Hematopoietic multipotent progenitor cell treated with erythropoietin and hydrocortisone succinate and interleukin-3 and kit ligand, for 17 days (in vitro differentiated cells): ENCODE measurements at places on chromosomes 16 and 17.
A peak's percentile ranks its signal among the peaks of the same experiment; 100 is the strongest.

GRCh38 chr17:35586569-35587073 is 501 bp upstream of the AP2B1 start:
- DNase-seq = no peak

GRCh38 chr16:72785886-72786285 is 262.0 kb downstream of the ZFHX3 start:
- DNase-seq = no peak

DNA sequence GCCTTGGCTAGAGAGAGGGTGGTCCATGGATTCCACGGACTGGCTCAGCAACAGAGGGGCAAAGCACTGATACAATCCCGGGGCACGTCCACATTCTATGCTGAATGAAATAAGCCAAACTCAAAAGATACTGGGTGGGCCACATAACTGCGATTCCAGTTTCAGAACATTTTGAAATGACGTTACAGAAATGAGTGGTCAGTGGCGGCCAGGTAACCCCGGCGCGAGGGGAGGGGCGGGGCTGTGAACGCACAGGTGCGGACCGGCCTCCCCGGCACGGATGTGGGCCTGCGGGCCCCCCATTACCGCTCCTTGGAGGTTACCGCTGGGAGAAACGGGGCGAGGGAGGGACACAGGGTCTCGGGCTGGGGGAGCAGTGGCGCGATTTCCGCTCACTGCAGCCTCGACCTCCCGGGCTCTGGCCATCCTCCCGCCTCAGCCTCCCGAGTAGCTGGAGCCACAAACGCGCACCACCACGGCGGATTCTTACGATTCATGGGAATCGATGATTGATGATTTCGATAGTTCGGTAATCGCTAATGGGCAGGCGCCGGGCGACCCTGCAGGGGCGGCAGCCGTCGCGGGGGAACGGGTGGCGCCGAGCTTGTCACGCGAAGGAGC is 559 bp downstream of the MVD start:
- DNase-seq = peak; percentile 10

- DNase-seq = no peak
These were observed 4.9 kb downstream of the INO80E start for GRCh38 chr16:30000735-30001631.

DNA sequence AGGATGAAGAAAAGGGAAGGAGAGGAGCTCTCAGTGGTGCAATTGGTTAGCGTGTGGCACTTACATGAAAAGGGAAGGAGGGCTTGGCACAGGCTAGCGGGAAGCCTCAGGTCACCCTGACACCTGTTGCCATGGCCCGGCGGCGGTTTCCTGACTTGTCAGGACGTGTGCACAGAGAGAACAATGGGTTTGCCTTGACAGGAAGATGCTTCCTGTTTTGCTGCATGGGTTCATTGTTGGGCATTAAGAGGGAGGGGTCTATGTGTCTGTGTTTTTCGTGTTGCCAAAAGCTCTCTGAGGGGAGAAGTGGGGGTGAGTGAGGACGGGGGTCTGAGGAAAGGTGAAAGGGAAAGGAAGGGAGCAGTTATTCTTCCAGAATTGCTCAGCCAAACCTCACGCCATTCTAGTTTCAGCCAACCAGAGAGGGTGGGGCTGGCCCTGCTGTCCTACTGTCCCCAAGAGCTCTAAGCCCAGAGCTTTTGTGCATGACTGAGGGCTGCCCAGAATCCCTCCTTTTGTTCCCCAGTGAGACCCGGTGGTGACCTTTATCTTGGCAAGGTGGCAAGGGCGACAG is 17.1 kb upstream of the CCR7 start:
- no peak for DNase-seq

DNA sequence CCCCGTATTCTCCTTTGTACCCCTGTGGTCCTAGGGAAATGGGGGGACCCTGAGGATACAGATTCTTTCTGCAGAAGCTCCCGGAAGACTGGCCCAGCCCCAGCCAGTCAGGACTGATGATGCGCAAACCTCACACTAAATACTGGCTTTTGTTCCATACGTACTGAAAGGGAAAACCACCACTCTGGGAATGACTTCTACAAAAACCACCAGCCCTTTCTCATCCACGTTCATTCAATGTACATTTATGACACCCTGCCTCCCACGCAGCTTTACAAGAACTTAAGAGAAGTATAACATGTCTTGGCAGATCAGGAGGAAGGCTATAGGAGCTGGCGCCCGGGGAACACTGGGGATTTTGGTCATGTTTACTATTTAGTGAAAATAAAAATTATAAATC is 70.6 kb downstream of the MARCHF10 start:
- DNase-seq = no peak

GRCh38 chr17:9181640-9182039 is 160.3 kb downstream of the NTN1 start:
- DNase-seq = no peak

DNA sequence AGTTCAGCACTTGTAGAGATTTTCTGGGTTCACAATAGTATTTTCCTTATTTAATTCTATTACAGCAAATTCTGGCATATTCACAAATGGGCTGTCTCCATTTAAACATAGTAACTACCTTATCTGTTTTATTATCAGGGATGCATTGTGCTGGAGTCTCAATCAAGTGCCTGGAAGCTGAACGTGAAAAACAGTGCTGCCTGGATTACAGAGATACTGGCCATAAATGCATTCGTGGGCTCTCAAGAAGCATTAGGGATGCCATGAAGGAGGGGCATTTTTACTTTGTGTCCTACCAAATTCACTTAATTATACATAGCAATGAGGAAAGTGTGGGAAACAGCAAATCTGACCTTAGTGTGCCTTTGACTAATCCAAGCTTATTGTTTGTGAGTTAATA is 184.6 kb downstream of the ABCC12 start:
- no peak for DNase-seq

- DNase-seq = no peak
These were observed 67.4 kb downstream of the KANSL1 start for GRCh38 chr17:46125831-46126230.

GRCh38 chr16:59163371-59164055 is 429.4 kb upstream of the GOT2 start:
- DNase-seq = no peak

DNA sequence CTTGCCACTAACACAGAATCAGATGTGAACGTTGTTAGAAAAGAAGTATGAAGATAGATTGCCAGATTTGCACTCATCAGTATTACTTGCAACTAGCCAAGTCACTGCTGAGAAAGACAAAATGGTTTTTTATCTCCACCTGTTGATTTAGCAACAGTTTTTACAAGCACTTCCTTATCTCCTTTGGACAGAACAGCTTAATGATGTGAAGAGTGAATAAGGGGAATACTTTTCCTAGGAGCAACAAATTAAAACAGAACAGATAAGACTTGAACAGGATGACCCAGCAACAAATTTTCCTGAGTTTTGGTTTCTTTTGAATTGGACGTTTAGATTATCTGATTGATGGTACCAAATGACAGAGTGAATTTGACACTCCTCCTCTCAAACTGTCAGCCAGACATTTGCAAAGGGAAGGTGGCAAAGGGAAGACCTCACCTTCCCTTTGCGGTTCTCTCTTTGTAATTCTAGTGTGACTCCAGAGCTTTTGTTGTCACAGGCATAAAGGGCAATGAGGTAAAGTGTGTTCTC is 130.6 kb downstream of the NLK start:
- peak; percentile 40 for DNase-seq

DNA sequence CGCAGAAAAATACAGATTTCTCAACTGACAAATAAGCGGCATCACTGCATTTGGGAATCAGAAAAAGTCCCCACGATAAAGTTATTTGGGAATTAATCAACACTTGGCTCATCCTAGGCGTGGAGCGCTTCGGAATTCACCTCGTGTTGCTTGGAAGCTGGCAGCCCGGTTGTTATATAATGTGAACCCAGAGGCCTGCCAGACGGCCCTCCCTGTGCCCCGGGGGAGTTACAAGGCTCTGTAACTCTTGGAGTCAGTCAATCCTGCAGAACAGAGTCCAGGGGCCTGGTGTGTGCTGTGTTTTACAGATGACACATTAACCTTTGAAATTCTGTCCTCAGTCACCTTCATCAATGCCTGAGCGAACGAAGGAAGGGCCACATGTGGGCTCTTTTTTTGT is 111.1 kb downstream of the PITPNC1 start:
- DNase-seq = no peak
